Left ventricle myocardium inferior (tissue), 1 donor: ENCODE measurements at places on chromosomes 5 and 9. TPM values are rescaled to one million over a fixed set of nuclear protein-coding genes. Genes with fewer than 3 reads are reported as not detected.

Gene FGD3
- total RNA-seq: 1.8 TPM

Gene SPOUT1
- 17.5 TPM for total RNA-seq

Gene ORM1
- not detected for total RNA-seq

Gene FOXD4L6
- total RNA-seq: not detected

Gene PDE8B
- 5.9 TPM for total RNA-seq

Gene GABRP
- 0.49 TPM for total RNA-seq

Gene ECM2
- total RNA-seq: 7.2 TPM

Gene IFNA5
- not detected for total RNA-seq

Gene DCP2
- total RNA-seq: 19.2 TPM

Gene SKIC3
- total RNA-seq: 62.0 TPM

Gene SHISAL2B
- total RNA-seq: not detected

- peaks cover 49% of the 10 kb centered on the region for H3K4me1 ChIP-seq
- H3K4me3 ChIP-seq: no peak overlapping the region
- no peak for DNase-seq
- H3K27ac ChIP-seq: peak overlapping the region; percentile 86
- no peaks in the 10 kb centered on the region for H3K27me3 ChIP-seq
These were observed 36.0 kb downstream of the ANKRD33B start for GRCh38 chr5:10599862-10600284.

GRCh38 chr5:51278539-51278938 is 104.7 kb upstream of the ISL1 start:
- no peak overlapping the region for H3K27ac ChIP-seq
- no peaks in the 10 kb centered on the region for H3K27me3 ChIP-seq
- no peaks in the 10 kb centered on the region for H3K4me1 ChIP-seq
- DNase-seq: no peak
- no peak overlapping the region for H3K4me3 ChIP-seq

DNA sequence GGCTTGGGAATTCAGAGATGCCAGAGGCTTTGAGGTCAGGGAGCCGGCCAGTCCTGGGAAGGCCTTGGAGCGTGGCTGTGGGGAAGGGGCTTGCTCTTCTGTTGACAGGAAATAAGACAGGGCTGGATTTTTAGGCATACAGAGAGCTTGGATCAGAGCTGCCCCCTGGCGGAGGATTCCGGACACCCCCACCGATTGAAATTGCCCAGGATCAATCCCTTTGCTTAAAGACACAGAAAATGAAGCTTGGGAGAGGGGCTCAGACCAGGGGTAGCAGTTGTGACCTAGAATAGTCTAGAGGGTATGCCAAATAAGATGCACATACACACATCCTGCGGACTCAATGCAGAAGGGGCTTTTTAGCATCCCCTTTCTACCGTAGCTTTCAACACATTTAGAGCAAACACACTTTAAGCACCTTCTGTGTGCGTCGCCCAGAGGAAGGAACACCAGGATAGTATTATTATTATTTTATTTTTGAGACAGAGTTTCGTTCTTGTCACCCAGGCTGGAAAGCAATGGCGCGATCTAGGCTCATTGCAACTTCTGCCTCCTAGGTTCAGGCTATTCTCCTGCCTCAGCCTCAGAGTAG is 1.7 kb upstream of the NTMT1 start:
- H3K4me1 ChIP-seq: peaks cover 55% of the 10 kb centered on the region
- H3K27me3 ChIP-seq: peaks cover 26% of the 10 kb centered on the region
- no peaks in the 10 kb centered on the region for H3K36me3 ChIP-seq
- no peak overlapping the region for H3K4me3 ChIP-seq

GRCh38 chr9:127608104-127608966 is 3.7 kb upstream of the STXBP1 start:
- no peaks in the 10 kb centered on the region for H3K27me3 ChIP-seq
- H3K4me1 ChIP-seq: peaks cover 39% of the 10 kb centered on the region
- peak; percentile 78 for DNase-seq
- H3K4me3 ChIP-seq: peak overlapping the region; percentile 67

GRCh38 chr5:10475931-10476676 is 34.4 kb downstream of the ROPN1L start:
- H3K36me3 ChIP-seq: no peaks in the 10 kb centered on the region
- no peak overlapping the region for H3K27ac ChIP-seq
- H3K4me1 ChIP-seq: peaks cover 20% of the 10 kb centered on the region
- H3K4me3 ChIP-seq: no peak overlapping the region
- DNase-seq: no peak

GRCh38 chr5:122333564-122333963 is 21.5 kb downstream of the SNCAIP start:
- no peaks in the 10 kb centered on the region for H3K36me3 ChIP-seq
- H3K4me1 ChIP-seq: no peaks in the 10 kb centered on the region
- no peak for DNase-seq
- H3K27ac ChIP-seq: no peak overlapping the region

- peaks cover 41% of the 10 kb centered on the region for H3K4me1 ChIP-seq
- no peaks in the 10 kb centered on the region for H3K27me3 ChIP-seq
- H3K4me3 ChIP-seq: peak overlapping the region; percentile 12
- H3K36me3 ChIP-seq: no peaks in the 10 kb centered on the region
These were observed 410.3 kb upstream of the PRR16 start for GRCh38 chr5:120053841-120054240.

DNA sequence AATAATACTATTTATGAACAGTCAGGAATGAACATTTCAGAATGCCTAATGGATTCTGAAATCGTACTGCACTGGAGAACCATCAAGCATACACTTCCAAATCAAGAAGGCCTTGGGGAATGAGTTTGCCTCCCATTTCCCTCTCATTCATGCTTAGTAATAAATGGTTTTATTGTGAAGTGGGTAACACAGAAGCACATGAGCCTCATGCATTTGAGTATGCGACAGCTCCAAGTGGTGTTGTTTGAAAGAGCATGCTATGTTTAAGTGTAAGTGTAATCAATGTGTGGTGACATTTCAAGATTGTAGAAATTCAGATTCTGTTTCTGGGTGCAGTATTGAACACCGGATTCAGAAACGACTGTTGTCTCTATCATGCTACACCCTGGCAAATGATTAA is 60.0 kb downstream of the SGCD start:
- H3K4me1 ChIP-seq: peaks cover 62% of the 10 kb centered on the region
- no peak for DNase-seq
- H3K27me3 ChIP-seq: no peaks in the 10 kb centered on the region
- H3K36me3 ChIP-seq: no peaks in the 10 kb centered on the region
- no peak overlapping the region for H3K27ac ChIP-seq

DNA sequence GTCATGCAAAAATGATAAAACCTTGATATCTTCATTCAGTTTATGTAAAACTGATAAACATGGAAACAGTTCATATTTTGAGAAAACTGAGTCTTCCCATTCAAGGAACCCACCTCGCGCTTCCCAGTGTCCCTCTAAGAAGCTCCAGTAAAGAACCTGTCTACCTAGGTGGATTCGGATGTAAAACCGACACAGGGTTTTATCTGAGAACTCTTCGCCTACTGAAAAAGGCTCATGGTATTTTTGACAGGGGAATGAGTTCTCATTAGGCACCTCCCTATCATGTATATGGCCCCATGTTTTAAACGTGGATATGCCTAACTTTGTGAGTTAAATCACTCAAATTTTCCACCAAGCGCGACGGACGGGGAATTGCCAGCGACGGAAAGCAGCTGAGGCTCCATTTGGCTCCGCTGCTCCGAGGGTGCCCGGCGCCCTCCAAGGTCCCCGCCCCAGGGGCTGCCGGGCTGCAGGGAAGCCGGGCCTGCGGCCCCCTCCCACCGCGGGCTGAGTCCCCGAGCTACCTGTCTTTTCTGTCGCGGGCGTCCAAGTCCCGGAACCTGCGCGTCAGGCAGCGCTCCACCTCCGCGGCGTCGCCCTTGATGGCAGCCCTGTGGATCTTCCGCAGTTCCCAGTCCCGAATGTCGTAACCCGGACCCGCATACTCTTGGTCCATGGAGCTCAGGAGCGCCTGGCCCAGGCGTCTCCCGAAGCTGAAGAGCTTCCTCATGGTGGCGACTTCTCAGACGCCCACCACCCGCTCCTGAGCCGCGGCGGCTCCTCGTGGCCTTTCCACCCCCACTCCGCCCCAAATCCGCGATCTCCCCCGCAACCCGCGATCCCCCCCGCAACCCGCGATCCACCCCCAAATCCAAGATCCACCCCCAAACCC is 594 bp downstream of the ANKRD18A start:
- H3K27me3 ChIP-seq: peaks cover 80% of the 10 kb centered on the region
- H3K4me3 ChIP-seq: peak overlapping the region; percentile 67
- H3K4me1 ChIP-seq: peaks cover 33% of the 10 kb centered on the region
- H3K36me3 ChIP-seq: no peaks in the 10 kb centered on the region
- DNase-seq: no peak

GRCh38 chr9:132698989-132699388 is 28.7 kb downstream of the GTF3C4 start:
- no peaks in the 10 kb centered on the region for H3K27me3 ChIP-seq
- no peak for DNase-seq
- H3K4me3 ChIP-seq: no peak overlapping the region
- no peak overlapping the region for H3K27ac ChIP-seq
- no peaks in the 10 kb centered on the region for H3K36me3 ChIP-seq

- peaks cover 4% of the 10 kb centered on the region for H3K4me1 ChIP-seq
- no peak overlapping the region for H3K27ac ChIP-seq
- H3K36me3 ChIP-seq: no peaks in the 10 kb centered on the region
- DNase-seq: no peak
These were observed 110.6 kb upstream of the ELL2 start for GRCh38 chr5:96072138-96072790.

DNA sequence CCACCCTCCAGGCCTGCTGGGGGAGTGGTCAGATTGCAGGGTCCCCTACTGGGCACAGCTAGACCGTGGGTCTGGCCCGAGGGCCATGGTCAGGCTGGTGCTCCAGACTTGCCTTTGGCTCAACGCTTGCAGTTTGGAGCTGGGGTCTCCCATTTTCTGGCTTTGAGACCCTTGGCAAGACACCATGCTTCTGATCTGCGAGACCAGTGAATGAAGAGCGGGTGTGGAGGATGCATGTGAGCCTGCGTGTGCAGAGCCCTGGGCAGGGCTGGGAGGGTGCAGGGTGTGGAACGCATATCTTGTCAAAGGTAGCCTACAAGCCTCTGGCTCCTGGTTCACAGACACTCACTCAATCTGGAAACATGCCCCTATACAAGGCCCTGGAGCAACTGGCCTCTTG is 6.1 kb upstream of the MRNIP start:
- peaks cover 50% of the 10 kb centered on the region for H3K36me3 ChIP-seq
- no peak overlapping the region for H3K27ac ChIP-seq
- no peak overlapping the region for H3K4me3 ChIP-seq
- peaks cover 13% of the 10 kb centered on the region for H3K4me1 ChIP-seq

- DNase-seq: no peak
- H3K36me3 ChIP-seq: peaks cover 76% of the 10 kb centered on the region
- H3K4me3 ChIP-seq: no peak overlapping the region
These were observed 77.6 kb downstream of the CD180 start for GRCh38 chr5:67119010-67119409.

GRCh38 chr9:128628471-128629048 is 28.1 kb downstream of the DYNC2I2 start:
- peak overlapping the region; percentile 14 for H3K4me3 ChIP-seq
- peak overlapping the region; percentile 86 for H3K27ac ChIP-seq
- no peaks in the 10 kb centered on the region for H3K27me3 ChIP-seq
- DNase-seq: peak; percentile 84
- peaks cover 100% of the 10 kb centered on the region for H3K36me3 ChIP-seq

DNA sequence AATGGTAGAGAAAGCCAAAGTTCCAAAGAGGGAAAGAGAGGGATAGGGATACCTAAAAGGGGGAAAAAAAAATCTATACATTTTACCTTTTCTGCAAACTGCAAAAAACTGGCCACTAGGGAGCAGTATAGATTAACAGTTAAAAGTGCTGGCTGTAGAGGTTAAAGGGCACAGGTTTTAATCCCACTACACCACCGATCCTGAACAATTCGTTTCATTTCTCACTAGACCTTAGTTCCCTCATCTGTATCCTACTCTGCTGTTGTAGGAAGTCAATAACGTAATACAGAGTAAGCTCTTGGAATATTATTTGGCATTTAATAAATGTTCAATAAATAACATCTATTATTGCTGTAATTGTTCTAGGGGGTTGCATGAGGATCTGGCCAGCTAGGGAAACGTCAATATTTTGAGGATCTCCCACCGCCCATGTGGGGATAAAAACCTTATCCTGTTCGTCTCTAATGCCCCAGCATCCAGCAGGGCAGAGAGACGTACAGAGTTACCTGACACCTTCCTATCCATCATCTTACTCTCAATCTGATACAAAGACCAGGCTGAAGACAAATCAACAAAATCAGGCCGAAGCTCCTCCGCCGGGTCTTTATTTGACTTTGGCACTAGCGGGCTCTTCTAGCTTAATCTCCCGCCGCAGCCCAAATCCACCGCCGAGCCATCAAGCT is 757 bp downstream of the CDC26 start:
- no peak for DNase-seq
- peaks cover 64% of the 10 kb centered on the region for H3K4me1 ChIP-seq
- H3K4me3 ChIP-seq: peak overlapping the region; percentile 85
- H3K27ac ChIP-seq: peak overlapping the region; percentile 94
- no peaks in the 10 kb centered on the region for H3K27me3 ChIP-seq
- H3K36me3 ChIP-seq: peaks cover 67% of the 10 kb centered on the region

DNA sequence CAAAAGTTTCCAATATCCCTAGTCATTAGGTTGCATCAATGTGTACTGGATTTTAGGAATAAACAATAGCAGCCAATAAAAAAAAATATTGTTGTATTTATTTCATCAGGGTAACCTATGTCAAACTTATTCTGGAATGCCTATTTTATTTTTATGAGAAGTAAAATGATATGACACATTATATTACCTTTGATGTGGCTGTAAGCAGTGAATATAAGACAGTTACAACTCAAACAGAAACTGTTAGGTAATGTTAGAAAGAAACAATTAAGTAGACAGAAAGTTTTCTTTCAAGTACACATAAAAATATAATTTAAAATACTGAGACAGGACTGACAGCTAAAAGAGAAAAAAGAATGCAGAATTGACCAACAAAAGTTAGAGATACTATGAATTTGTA is 65.5 kb downstream of the GNG10 start:
- no peak overlapping the region for H3K4me3 ChIP-seq
- H3K27ac ChIP-seq: no peak overlapping the region
- DNase-seq: no peak
- no peaks in the 10 kb centered on the region for H3K27me3 ChIP-seq
- H3K36me3 ChIP-seq: peaks cover 17% of the 10 kb centered on the region

GRCh38 chr9:127311239-127311741 is 46.7 kb downstream of the GARNL3 start:
- peaks cover 13% of the 10 kb centered on the region for H3K36me3 ChIP-seq
- H3K4me1 ChIP-seq: peaks cover 68% of the 10 kb centered on the region
- no peaks in the 10 kb centered on the region for H3K27me3 ChIP-seq
- no peak for DNase-seq
- peak overlapping the region; percentile 84 for H3K27ac ChIP-seq
- H3K4me3 ChIP-seq: no peak overlapping the region

GRCh38 chr5:78328585-78329173 is 31.7 kb upstream of the SCAMP1 start:
- no peak overlapping the region for H3K27ac ChIP-seq
- H3K36me3 ChIP-seq: no peaks in the 10 kb centered on the region
- H3K4me3 ChIP-seq: no peak overlapping the region
- DNase-seq: no peak
- H3K4me1 ChIP-seq: no peaks in the 10 kb centered on the region

GRCh38 chr5:67374378-67374777 is 177.8 kb upstream of the CD180 start:
- H3K36me3 ChIP-seq: no peaks in the 10 kb centered on the region
- DNase-seq: no peak
- H3K27ac ChIP-seq: no peak overlapping the region
- no peaks in the 10 kb centered on the region for H3K4me1 ChIP-seq
- H3K4me3 ChIP-seq: no peak overlapping the region

- no peak overlapping the region for H3K27ac ChIP-seq
- peaks cover 32% of the 10 kb centered on the region for H3K4me1 ChIP-seq
- no peak for DNase-seq
- no peaks in the 10 kb centered on the region for H3K27me3 ChIP-seq
These were observed 4.8 kb downstream of the ZBED3 start for GRCh38 chr5:77082280-77082679.

GRCh38 chr5:87113861-87114260 is 153.8 kb upstream of the RASA1 start:
- no peak overlapping the region for H3K4me3 ChIP-seq
- no peak for DNase-seq
- H3K27me3 ChIP-seq: no peaks in the 10 kb centered on the region
- no peaks in the 10 kb centered on the region for H3K36me3 ChIP-seq
- no peaks in the 10 kb centered on the region for H3K4me1 ChIP-seq
